ENCODE measurements at places on chromosomes 1 and 21.

GRCh38 chr1:19385869-19386591 is 73.9 kb downstream of the SLC66A1 start:
- no peak for DNase-seq

DNA sequence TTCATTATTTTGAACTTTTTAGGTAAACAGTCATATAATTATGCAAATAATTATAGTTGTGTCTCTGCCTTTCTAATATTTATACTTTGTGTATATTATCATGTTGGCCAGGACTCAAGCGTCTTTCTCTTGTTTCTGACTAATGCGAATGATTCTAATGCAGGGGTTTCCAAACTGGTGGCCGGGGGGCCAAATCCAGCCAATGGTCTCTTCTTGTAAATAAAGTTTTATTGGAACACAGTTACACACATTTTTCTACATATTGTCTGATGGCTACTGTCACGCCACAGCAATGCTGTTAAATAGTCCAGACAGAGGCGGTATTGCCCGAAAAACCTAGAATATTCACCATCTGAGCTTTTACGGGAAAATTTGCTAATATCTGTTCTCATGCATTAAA is 8.9 kb upstream of the POFUT2 start:
- DNase-seq = no peak

DNA sequence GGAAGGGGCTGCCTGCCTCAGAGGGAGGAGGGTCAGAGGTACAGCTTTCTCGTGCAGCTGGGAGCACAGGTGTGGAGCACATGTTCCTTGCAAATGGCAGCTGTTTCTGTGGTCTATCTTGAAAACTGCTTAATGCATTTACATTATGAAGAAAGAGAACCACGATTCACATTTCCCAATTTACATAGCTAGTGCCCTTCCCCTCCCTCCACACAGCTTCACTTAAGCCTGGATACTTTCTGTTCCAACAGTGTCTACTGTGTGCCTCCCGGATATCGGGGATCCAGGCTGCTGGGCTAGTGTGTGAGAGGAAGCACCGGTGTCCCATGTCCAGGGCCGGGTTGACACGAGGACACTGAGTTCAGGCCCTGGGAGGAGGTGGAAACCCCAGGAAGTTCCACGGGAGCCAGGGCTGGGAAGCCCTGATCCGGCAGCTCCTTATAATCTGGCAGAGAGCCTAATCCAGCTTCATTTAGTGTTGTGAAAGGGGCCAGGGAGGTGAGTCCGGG is 31.6 kb downstream of the TMCC2 start:
- DNase-seq = no peak

GRCh38 chr1:21295002-21295401 is 4.7 kb upstream of the ECE1 start:
- DNase-seq = no peak

DNA sequence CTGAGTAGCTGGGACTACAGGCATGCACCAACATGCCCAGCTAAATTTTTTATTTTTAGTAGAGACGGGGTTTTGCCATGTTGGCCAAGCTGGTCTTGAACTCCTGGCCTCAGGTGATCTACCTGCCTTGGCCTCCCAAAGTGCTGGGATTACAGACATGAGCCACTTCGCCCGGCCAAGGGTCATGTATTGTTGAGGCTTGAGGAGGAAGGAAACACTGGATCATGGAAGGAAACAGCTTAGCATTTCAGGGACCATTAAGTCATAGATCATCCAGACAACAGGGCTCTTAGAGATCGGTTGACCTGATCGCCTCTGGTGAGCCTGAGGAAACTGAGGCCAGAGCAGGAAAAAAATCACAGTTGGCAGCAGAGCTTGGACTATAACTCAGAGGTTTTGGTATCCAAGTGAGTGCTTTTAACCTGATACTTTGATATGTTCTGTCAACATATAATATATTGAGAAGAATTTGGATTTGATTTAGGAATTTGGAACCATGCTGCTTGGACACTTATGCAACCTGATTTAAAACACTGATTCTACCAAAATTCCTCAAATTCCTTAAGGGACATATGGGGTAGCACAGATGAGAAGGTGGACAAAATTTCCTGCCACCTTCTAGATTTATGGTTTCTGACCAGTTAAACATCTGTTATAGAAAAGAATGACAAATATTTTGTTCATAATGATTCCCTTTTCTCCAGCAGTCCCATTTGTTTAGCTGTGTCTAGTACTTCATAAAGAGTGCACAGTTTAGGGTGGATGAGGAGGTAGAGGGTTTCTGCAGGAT is 13.1 kb upstream of the BMP8A start:
- no peak for DNase-seq

DNA sequence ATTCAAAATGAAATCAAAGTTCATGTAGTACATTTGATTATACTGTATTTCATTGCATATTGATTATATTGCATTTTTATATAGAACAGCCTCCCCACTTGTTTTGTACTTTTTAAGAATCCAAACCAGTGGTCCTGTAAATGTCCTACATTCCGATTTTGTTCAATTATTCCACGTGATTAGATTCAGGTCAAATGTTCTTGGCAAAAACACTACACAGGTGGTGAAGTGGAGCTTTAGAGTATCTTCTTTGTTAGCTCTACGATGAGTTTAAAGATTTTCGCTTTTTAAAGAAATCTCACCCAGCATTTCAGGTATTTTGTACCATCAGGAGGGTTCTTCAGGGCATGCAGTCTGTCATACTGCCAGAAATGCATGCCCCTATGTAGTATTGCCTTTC is 120.6 kb downstream of the TRIM33 start:
- DNase-seq = no peak

DNA sequence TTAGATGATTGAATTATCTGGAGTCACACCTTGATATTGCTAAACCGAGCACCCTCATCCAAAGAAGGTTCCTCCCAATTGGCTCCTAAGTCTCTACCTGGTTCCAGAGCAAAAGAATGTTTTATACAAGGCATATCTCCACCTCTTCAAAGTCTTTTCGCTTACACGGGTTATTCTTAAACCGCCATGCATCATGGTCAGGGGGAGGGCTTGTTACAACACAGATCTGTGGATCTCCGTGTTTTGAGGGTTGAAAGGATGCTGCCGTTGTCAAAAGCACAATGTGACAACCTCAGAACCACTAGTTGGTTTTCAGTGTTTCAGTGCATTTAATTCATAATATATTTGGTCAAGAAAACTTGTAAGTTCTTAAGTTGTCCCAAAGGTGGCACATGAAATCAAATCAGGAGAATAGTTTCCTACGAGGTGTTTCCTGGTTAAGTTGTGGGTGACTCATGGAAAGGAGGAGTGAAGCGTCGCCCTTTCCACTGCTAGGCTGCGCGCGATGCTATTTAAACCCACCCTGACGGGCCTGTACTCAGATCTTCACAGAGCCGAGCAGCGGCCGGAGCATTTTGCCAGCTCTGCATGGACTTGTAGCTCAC is 1531.6 kb upstream of the TPTE start:
- peak; percentile 66 for DNase-seq

DNA sequence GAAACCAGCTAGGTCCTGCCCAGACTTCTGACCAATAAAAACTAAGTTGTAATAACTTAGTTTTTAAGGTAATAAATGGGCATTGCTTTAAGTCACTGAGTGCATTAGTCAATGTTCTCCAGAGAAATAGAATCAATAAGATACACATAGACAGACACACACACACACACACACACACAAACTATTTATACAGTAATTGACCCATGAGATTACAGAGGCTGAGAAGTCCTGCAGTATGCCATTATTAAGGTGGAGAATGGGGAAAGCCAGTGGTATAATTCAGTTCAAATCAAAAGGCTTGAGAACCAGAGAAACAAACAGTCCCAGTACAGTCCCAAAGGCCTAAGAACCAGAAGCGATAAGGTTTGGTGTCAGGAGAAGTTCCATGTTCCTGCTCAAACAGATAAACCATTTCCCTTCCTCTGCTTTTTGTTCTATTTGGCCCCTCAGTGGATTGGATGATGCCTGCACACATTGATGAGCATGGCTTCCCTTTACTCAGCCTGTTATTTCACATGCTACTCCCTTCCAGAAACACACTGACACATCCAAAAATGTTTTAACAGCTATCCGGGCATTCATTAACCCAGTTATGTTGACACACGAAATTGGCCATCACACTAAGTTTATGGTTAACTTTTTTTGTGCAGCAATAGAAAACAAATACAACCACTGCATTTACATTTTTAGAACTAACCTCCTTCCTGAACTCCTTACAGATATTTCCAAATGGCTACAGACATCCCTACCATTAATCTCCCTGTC is 828.2 kb upstream of the NCAM2 start:
- DNase-seq = no peak

- no peak for DNase-seq
Measured at GRCh38 chr1:179807291-179807690, 64.2 kb downstream of the FAM163A start.

Data from endothelial cell (in vitro differentiated cells).